Stimulated activated CD4-positive, alpha-beta T cell treated with anti-CD3 and anti-CD28 coated beads, Interleukin-1b, Interleukin-23, amount 100 ng/mL, for 48 hours (primary cell): ENCODE measurements at places on chromosomes 12 and 14.

DNA sequence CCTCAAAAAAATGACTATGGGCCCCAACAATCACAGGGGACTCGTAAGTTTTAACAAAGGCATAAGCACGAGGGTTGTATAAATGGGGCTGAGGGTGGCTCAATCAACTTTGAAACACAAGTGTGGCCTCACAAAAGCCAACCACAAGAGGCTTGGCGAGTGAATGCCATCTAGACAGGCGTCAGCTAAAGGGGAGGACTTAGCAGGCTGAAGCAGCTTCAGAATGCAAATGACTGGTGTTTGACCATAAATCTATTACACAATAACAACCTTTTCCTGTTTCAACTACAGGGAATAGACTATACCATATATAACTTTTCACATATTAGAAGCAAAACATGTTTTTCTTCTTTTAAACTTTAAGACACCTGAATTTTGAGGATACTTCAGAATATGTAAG, 777.9 kb downstream of the FSCB start:
- no peak for DNase-seq

- no peak for DNase-seq
Measured at GRCh38 chr14:94089479-94089878, 8.4 kb downstream of the IFI27L1 start.

DNA sequence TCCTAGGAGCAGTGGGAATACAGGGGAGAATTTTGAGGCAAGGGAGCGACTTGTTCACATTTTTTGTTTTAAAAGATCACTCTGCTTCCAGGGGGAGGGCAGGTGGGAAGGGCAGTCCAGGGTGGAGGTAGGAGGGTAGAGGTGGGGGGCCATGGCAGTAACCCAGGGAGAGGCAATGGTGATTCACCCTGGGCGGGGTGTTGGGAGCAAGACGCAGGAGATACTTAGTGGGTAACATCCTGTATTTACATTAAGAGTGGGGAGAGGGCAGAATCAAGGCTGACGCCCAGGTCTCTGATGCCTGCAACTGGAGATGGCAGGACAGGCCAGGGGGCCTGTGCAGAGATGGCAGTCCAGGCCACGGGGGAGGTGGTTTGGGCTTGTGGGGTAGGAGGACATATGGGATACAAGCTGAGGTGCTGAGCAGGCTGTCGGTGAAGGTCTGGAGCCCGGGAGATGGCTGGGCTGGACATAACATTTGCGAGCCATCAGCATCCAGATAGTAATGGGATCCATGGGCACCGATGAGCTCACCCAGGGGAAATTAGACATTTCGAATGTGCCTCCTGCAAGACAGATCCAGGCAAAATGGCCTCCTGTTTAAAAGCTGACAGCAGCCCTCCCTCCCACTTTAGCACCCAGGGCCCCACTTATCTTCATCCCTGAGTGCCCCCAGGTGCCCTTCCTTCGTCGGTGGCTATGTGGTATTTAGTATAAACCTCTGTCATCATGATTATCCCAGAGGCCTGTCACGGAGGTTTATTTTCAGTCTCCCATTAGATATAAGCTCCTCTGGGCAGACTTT, 9.3 kb downstream of the EML1 start:
- no peak for DNase-seq

GRCh38 chr12:45849289-45849688, 119.8 kb downstream of the ARID2 start:
- DNase-seq = no peak

- no peak for DNase-seq
Measured at GRCh38 chr14:24159777-24160498, 1.1 kb upstream of the IRF9 start.

DNA sequence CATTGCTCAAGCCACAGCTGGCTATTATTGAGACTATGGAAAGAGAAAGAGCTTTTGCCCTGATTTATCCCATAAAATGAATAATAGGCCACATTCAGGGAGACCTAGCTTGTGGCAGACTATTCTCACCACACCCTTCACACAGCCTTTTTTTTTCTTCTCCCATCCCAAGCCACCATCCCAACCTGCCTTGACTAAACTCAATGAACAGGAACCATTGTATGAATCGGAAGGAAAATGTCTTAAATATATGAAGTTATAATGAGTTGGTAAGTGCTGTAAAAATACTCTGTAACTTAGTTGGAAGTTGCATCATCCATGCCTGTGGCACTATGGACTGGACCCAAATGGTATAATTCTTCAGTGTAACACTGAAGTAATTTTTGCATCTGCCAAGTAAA, 338.4 kb downstream of the RAD51B start:
- DNase-seq = no peak

DNA sequence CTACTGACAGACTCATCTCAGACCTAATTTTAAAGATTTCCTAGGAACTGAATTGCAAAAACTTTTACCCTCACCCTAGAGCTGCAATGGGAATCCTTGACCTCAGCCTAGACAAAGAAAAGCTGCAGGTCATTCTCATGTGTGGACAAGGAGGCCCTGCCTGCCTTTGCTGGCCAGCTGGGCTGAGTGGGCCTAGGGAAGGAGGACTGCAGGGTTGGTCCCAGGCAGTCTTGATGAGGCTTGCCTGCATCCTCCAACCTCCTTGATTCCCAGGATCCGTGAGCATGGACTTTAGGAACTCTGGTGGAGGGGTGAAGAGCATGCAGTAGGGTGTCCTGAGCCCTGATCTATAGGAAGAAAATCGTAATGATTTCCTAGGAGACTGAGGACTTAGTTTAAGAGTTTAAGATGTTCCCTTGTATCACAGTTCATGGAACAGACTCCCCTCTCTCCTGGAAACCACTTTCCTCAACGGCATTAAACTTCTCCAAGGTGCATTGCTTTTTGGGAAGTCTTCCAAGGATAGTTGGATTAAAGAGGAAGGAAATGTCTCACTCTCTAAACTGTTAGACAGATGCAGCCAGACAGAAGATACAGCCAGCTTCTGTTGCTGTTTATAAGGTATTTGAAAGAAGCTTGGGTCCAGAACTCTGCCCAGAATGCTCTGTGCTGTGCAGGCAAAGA, 55.4 kb upstream of the DDX11 start:
- no peak for DNase-seq

GRCh38 chr12:50786498-50787231, 22.8 kb downstream of the ATF1 start:
- no peak for DNase-seq

DNA sequence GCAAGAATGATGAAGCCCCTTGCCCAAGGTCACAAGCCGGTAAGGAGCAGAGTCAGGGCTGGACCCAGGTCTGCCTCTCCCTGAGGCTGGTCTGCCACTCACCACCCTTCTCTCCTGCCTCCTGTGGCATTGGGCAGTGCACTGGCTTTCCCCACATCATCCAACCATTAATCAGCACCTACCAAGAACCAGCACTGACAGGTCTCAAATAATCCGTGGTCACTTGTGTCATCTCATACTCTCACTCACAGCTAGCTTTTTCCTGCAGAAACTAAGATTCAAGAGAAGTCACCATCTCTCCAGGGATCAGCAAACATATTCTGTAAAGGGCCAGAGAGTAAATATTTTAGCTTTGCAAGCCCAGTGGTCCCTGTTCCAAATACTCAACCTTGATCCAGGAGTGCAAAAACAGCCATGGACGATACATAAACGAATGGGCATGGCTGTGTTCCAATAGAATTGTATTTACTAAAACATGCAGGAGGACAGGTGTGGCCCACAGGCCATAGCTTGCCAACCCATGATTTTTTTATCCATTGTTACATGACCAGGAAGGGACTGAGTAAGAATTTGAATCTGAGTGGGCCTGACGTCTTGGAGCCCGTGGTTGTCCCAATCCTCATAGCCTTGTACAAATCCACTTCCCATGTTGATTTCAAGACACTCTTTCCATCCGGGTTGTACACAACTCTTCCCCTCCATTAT, 374.2 kb downstream of the BCL11B start:
- DNase-seq = no peak

DNA sequence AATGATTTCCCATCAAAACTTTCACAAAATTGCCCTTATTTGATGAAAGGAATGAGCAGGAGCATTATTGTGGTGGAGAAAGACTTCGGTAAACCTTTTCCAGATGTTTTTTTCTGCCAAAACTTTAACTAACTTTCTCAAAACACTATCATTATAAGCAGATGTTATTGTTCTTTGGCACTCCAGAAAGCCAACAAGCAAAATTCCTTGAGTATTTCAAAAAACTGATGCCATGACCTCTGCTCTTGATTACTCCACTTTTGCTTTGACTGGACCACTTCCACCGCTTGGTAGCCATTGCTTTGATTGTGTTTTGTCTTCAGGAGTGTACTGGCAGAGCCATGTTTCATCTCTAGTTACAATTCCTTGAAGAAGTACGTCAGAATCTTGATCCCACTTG, 29.7 kb upstream of the RAB21 start:
- no peak for DNase-seq
